ENCODE measurements at places on chromosomes 6 and 20. TPM values are rescaled to one million over a fixed set of nuclear protein-coding genes. Genes with fewer than 3 reads are reported as not detected.
A peak's percentile ranks its signal among the peaks of the same experiment; 100 is the strongest.

DNA sequence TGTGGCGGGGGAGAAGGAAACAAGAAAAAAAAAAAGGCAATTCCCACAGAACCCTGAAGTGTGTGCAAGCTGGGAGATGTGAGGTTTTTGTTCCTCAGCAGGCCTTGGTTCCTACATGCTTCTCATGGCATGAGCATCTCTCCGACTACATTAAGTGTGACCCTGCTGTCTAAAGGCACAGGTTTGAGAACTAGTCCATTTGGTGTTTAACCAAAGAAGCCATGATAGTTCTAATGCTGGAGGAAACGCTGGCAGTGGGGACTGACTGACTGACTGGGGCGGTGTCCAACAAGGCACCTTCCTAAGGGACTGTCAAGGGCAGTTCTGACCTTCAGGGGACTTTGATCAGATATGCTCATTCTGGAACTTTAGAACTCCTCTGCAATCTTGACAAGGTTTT lies 3.8 kb downstream of the TXNDC5 start:
- H3K4me3 ChIP-seq = no peak overlapping the region
- no peak for DNase-seq
- H3K4me1 ChIP-seq = peaks cover 6% of the 10 kb centered on the region
- H3K27ac ChIP-seq = no peak overlapping the region
- H3K36me3 ChIP-seq = peaks cover 31% of the 10 kb centered on the region
- H3K27me3 ChIP-seq = no peaks in the 10 kb centered on the region

- H3K36me3 ChIP-seq = no peaks in the 10 kb centered on the region
- no peaks in the 10 kb centered on the region for H3K27me3 ChIP-seq
- H3K4me3 ChIP-seq = no peak overlapping the region
- DNase-seq = no peak
- no peak overlapping the region for H3K27ac ChIP-seq
These were observed 55.9 kb downstream of the MAP3K5 start for GRCh38 chr6:136736281-136736960.

- H3K36me3 ChIP-seq = no peaks in the 10 kb centered on the region
- H3K4me1 ChIP-seq = no peaks in the 10 kb centered on the region
- no peak overlapping the region for H3K4me3 ChIP-seq
These were observed 62.5 kb upstream of the LOC128125822 start for GRCh38 chr6:63509652-63510352.

- no peak for DNase-seq
- H3K4me3 ChIP-seq = no peak overlapping the region
- H3K27ac ChIP-seq = no peak overlapping the region
- H3K27me3 ChIP-seq = no peaks in the 10 kb centered on the region
- no peaks in the 10 kb centered on the region for H3K36me3 ChIP-seq
- H3K4me1 ChIP-seq = peaks cover 7% of the 10 kb centered on the region
These were observed 7.8 kb downstream of the RIPOR3 start for GRCh38 chr20:50683570-50683969.

GRCh38 chr6:135088818-135089809 lies 34.5 kb upstream of the HBS1L start:
- H3K36me3 ChIP-seq = no peaks in the 10 kb centered on the region
- H3K27ac ChIP-seq = no peak overlapping the region
- DNase-seq = peak; percentile 72

DNA sequence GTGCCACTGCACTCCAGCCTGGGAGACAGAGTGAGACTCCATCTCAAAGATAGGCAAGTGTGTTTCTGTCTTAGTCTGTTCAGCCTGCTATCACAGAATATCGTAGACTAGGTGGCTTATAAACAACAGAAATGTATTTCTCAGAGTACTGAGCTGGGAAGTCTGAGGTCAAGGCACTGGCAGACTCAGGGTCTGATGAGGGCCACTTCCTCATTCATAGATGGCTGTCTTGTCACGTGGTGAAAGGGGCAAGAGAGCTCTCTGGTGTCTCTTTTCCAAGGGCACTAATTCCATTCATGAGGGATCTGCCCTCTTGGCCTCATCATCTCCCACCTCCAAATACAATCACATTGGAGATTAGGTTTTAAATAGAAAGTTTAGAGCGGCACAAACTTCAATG lies 95.6 kb upstream of the PHACTR3 start:
- no peaks in the 10 kb centered on the region for H3K4me1 ChIP-seq
- no peak for DNase-seq
- no peaks in the 10 kb centered on the region for H3K36me3 ChIP-seq
- no peak overlapping the region for H3K4me3 ChIP-seq
- no peak overlapping the region for H3K27ac ChIP-seq

GRCh38 chr20:18815194-18815942 lies 1.8 kb downstream of the SCP2D1 start:
- no peaks in the 10 kb centered on the region for H3K4me1 ChIP-seq
- no peaks in the 10 kb centered on the region for H3K36me3 ChIP-seq
- no peak overlapping the region for H3K4me3 ChIP-seq
- DNase-seq = no peak

DNA sequence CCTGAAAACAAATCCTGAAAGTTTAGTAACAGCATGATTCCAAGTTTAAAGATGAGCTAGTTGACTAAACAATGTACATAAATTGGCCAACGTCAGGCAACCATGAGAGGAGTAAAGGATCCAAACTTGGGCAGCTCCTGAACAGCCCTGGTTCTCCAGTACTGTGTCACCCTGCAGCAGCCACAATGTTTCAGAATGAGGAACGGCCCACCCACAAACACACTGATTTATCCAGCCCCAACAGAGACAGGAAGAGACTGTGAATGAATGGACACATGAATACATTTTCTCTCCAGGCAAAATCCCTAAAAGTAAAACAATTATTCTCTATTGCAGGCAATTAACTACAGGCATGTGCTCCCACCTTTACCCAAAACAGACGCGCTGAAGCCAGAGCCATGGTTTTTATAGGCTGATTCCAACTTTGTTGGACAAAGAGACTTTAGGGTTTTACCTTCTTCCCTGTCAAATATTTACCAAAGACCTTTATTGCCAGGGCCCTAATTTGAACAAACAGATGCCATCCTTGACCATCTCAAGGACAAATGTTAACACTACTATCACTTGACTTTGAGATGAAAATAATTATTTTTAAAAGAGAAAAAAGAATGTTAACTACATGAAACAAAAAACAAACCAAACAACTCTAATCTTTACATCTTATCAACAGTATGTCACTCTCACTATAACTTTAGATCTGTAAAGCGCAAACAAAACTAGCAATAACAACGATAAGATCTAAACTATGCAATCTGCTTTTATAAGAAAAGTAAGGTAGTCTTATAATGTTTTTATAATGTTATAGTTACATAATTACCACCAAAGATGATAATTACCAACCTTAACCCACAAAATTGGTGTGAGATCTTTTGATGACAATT lies 22.9 kb downstream of the CNKSR3 start:
- no peak overlapping the region for H3K27ac ChIP-seq
- peak; percentile 31 for DNase-seq
- H3K27me3 ChIP-seq = no peaks in the 10 kb centered on the region
- no peaks in the 10 kb centered on the region for H3K36me3 ChIP-seq

DNA sequence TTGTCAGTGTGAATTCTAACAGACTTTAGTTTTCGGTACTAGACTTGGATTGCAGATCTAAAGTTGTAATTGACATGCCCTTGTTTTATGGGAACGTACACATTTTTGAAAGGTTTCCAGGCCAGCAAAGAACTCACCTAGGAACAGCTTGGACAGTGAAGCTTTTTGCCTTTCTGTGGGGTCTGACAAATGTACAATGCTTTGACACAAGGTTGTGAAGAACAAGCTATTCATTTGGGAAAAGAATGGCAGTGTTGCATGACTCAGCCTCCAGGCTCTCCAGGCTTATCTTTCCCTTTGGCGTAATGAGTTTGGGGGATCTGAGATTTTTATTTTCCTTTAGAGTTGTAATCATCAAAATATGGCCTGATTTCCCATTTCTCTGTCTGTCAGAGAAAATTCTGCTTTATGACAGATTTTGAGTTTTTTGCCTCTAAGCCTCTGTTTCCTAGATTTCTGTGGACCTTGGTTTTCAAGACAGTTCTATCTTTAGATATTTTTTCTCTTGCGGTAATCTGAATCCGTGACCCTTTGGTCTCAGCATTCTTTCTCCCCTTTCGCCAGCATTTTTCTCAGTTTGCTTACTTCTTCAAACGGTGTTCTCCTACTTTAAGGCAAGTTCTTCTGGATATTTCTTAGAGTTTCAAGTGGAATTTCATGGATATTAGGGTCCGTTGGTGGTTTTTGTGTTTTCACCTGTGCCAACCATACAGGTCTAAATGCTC lies 221.0 kb downstream of the ADGB start:
- no peaks in the 10 kb centered on the region for H3K27me3 ChIP-seq
- no peak overlapping the region for H3K4me3 ChIP-seq
- no peaks in the 10 kb centered on the region for H3K36me3 ChIP-seq
- 0 out of 2 replicates have a peak, but pooled peaks cover 1% of the 10 kb centered on the region for H3K4me1 ChIP-seq

- H3K27me3 ChIP-seq = no peaks in the 10 kb centered on the region
- no peak overlapping the region for H3K27ac ChIP-seq
- no peaks in the 10 kb centered on the region for H3K4me1 ChIP-seq
- no peak overlapping the region for H3K4me3 ChIP-seq
- DNase-seq = no peak
These were observed 397.8 kb downstream of the CDH4 start for GRCh38 chr20:61649860-61650162.

DNA sequence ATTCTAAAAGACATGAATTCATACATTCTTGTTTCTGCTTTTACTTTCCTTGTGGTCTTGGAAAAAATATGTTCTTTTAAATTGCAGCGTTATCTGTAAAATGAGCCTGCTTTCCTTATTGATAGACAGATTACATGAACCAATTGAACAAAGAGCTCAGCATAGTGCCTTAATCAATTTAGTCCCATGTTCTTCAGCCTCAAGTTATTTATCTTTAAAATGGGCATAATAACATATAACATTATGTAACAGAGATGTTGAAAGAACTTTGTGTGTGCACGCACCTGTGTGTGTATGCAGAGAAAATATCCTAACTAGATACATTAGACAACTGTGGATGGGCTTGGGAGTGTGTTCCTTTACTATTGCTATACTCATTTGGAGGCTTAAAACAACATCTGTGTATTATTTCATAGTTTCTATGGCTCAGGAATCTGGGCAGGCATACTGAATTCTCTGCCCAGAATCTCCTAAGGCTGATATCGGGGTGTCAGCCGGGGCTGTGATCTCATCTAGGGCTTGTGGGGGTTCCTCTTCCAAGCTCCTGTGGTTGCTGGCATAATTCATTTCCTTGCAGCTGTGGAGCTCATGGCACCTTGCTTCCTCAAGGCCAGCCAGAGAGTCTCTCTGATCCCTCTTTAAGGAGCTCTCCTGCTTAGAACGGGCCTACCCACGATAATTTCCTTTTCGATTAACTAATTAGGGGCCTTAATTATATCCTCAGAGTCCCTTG lies 194.1 kb downstream of the ARID1B start:
- H3K4me3 ChIP-seq = no peak overlapping the region
- H3K27ac ChIP-seq = no peak overlapping the region
- DNase-seq = no peak
- no peaks in the 10 kb centered on the region for H3K27me3 ChIP-seq
- H3K4me1 ChIP-seq = no peaks in the 10 kb centered on the region

GRCh38 chr6:157068691-157069324 lies 254.5 kb downstream of the TMEM242 start:
- no peak overlapping the region for H3K27ac ChIP-seq
- DNase-seq = peak; percentile 49
- no peak overlapping the region for H3K4me3 ChIP-seq
- no peaks in the 10 kb centered on the region for H3K36me3 ChIP-seq
- H3K4me1 ChIP-seq = peaks cover 17% of the 10 kb centered on the region

DNA sequence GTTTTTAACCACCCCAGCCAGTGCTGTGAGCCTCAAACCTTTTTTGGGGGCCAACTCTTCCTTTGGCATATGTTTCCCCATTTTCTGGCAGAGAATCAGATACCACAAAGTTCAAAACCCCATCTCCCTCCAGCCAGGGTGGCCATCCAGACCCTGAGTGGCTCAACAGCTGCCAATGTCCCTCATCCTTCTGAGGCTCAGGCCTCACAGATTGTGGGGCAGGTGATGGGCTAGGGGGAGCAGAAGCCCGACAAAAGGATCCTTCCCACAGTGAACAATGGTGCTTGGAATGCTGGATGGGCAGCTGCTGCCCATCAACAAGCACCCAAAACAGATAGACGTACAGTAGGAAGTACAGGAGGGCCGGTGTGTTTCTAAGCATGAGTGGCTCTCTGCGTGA lies 42.6 kb upstream of the IL17A start:
- no peaks in the 10 kb centered on the region for H3K4me1 ChIP-seq
- peaks cover 1% of the 10 kb centered on the region for H3K27me3 ChIP-seq
- DNase-seq = no peak

DNA sequence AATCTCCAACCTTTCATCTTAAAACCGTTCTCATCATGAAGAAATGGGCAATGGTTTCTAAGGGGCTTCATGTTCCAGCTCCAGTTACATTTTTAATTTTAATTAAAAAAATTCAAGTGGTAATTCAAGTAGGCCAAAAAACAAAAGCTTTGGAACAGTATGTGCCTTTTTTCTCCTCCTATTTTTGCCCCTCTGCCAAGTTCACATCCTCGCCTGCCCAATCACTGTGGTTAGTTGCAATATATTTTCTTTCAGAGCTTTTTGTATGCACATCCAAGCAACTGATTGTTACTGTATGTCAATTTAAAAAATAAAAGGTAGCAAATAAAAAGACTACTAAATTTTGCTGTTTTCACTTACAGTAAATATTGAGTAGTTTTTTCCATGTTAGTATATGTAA lies 99.8 kb upstream of the B3GAT2 start:
- DNase-seq = no peak
- H3K27ac ChIP-seq = no peak overlapping the region
- H3K4me1 ChIP-seq = no peaks in the 10 kb centered on the region
- no peaks in the 10 kb centered on the region for H3K36me3 ChIP-seq

- H3K4me1 ChIP-seq = no peaks in the 10 kb centered on the region
- no peaks in the 10 kb centered on the region for H3K36me3 ChIP-seq
- DNase-seq = no peak
- H3K4me3 ChIP-seq = no peak overlapping the region
- H3K27ac ChIP-seq = no peak overlapping the region
These were observed 6.5 kb upstream of the NCOA6 start for GRCh38 chr20:34831936-34832335.

- DNase-seq = no peak
- no peak overlapping the region for H3K27ac ChIP-seq
- H3K36me3 ChIP-seq = no peaks in the 10 kb centered on the region
- H3K4me3 ChIP-seq = no peak overlapping the region
- no peaks in the 10 kb centered on the region for H3K27me3 ChIP-seq
These were observed 77.3 kb downstream of the KIZ start for GRCh38 chr20:21203088-21203656.

- peaks cover 18% of the 10 kb centered on the region for H3K36me3 ChIP-seq
- H3K27me3 ChIP-seq = no peaks in the 10 kb centered on the region
- H3K4me1 ChIP-seq = no peaks in the 10 kb centered on the region
- no peak overlapping the region for H3K4me3 ChIP-seq
These were observed 9.8 kb downstream of the MMUT start for GRCh38 chr6:49453221-49453620.

GRCh38 chr6:166318227-166318626 lies 10.0 kb upstream of the PRR18 start:
- no peaks in the 10 kb centered on the region for H3K27me3 ChIP-seq
- no peak overlapping the region for H3K4me3 ChIP-seq
- no peak for DNase-seq
- H3K27ac ChIP-seq = no peak overlapping the region

The HSPA12B gene
- total RNA-seq = not detected

The ETV7 gene
- 0.18 TPM for total RNA-seq

The ZC2HC1B gene
- total RNA-seq = not detected

The PTCHD4 gene
- total RNA-seq = 0.72 TPM

The FAM162B gene
- total RNA-seq = 3.2 TPM

The BMP7 gene
- not detected for total RNA-seq

The OR2W1 gene
- total RNA-seq = not detected
